Neuronal stem cell (in vitro differentiated cells): ENCODE measurements at places on chromosomes 11 and 22.
A peak's percentile ranks its signal among the peaks of the same experiment; 100 is the strongest.

DNA sequence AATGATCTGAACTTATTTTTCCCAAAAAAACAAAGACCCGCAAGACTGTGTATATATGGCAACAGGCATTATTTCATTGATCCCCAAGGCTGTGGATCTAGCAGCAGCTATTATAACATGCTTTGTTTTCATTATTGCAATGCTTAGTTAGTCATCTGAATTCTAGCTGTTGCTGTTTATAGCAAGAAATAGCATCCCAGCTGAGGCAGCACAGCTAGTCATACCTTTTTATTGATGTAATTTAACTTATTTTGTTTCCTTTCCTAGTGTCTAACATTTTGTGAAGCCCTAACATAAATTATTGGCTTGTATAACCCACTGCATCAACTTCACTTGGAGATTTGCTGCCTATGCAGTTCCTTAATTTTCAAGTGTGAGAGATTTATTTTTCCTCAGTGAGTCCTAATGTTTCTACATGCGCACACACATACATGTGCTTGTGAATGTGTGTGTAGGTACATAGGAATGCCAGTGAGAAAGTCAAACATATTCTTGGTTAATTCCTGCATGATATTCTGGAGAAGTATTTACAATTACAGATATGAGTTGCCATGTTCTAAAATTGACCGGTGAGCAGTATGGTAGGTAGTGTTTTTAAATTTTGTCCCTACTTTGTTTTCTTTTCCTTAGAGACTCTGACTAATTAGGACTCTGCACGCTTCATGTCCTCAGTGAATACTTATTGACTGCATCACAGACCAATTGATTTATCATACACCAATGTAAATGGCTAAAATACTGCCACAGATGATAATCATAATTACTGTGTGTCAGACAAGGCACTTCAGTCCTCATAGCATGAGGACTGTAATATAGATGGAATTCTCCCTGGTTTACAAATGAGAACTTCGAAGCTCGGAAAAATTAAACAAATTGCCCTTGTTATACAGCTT, 119.3 kb downstream of the WNT11 start:
- DNase-seq = no peak

- DNase-seq = no peak
These were observed at the start of gene HEPACAM for GRCh38 chr11:124935548-124936514. TSS of gene HEPACAM (minus strand) at chr11:124936047. CDS start at chr11:124936006, 41 bp downstream.

DNA sequence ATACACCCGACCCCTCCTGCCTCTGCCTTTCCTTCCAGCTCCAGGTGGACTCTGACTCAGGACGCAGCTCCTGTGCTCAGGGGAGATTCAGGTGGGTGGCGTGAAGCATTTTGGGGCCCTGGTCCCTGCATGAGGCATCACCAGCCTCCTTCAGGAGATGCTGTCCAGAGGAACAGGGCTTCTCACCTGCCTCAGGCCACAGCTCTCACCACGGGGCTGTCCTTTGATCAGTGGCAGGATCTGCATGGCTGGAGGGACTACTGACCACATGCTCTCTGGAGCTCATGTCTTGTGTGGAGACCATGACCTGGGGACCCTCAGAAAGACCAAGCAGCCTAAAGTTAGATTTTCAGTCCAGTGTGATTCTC, 58.8 kb downstream of the GGTLC2 start:
- DNase-seq = no peak

- DNase-seq = no peak
These were observed 9.4 kb downstream of the KLHL22 start for GRCh38 chr22:20486229-20486628.

DNA sequence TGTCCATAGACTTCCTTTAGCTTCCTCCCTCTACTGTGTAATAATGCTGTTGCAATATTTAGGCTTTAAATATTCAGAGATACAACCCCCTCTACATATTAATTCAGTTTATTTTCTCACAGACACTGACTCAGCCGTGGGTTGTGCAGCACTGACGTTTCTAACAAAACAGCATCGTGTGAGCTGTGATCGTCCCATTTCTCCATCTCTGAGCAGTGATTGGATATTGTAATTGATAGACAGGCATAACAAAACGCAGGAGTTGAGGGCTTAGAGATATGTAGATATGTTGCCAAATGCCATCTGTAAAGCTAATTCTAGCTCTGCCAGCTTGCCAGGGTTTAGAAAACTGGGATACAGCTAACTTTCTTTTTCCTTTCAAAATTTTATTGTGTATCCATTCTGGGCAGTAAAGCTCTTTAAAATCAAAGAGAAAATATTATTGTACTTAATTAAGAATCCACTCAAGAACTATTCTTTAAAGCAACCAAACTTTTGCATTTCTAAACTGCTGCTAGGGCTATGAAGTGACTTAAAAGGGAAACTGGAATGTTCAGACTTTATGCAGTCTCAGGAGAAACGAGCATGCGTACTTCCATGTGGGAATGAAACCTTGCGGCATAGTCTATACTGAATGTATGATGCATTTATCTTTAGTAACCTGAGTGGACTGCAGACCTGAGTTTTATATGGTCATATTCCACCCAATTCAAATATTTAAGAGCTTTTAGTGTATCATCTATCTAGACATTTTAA, 22.7 kb downstream of the BTBD10 start:
- DNase-seq = no peak

GRCh38 chr11:90732486-90732885, 509.6 kb upstream of the CHORDC1 start:
- DNase-seq = no peak

DNA sequence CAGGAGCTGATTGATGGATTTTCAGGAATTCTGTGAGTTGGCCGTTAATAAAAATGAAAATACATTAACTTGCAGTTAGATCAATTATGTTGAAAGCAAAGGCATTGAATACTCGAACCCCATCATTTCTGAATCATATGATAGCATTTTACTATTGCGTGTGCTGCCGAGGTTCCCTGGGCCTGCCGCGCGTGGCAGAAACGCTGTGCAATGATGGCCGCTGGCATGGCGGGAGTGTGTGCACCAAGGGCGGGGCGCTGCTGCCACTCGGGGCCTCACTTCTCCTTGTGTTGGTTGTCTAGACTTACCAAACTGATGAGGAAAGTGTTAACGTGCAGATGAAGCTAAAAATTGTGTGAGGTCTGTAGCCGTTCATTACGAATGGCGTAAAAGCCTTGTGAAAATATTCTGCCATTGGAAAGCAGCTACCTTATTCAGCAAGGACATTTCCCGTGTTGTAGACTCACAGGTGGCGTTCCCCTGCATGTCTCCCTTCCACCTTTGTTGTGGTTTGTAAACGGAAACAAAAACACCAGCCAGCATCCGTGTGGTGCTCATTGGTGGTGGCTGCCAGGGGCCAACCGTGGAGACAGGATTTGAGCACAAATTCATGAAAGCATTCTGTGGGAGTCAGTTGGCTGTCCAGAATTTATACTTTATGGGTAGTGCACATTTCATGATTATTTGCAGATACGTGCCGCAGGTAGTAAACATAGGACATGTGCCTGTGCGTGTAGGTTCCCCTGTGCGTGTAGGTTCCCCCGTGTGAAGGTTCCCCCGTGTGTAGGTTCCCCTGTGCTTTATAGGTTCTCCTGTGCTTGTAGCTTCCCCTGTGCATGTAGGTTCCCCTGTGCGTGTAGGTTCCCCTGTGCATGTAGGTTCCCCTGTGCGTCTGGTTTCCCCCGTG, 5.9 kb upstream of the GRAMD4 start:
- no peak for DNase-seq

DNA sequence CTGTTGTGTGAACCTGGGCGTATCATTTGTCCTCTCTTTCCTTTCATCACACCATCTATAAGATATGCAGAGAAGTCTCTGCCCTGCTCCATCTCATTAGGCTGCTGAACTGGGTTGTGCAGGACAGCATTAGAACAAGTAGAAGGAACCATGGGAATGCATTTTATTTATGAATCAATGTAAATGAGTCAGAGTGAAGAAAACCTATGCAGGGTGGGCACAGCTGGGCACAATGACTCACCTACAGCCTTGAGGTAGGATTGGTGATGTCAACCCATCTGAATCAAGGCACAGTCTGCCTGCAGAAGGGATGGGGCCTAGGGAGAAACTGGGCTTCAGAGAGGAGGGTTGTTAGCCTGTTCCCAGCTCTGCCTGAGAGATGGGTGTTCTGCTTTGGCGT, 123.4 kb downstream of the CSNK2A3 start:
- no peak for DNase-seq

DNA sequence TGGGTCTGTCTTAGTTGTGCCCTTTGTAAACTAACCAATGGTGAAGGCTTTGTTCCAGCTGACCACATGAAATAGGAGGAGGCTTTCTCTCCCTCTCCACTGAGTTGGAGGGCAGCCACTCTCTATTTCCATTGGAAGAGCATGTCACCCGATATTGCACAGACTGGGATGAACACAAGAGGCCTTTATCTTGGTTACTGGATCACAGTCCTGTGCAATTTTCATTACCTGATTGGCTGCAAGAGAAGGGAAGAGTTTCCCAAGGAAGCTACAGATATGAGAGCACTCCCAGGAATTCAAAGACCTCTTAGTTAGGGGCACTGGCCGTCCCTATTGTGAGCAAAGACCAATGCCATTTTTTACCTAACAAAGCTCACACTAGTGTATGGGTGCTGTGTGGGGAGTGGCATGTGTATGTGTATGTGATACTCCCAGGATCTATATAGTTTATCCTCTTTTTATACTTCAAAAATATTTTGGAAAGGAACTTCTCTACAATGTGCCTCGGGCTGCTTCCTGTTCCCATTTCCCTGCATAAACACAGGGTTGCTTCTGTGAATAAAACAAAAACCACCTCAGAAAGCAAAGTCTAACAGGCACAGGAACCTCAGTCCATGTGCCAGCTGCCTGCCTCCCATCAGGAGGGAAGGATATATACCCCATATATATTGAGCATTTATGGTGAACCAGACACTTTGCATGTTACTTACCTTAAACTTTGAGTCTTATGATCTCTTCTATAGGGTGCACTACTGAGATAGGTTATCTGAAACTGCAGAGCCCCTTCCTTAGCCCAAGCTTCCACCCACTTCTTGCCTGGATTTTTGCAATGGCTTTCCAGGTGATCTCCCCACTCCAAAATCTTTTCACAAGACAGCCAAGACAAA, 126.5 kb downstream of the RASSF10 start:
- DNase-seq = peak; percentile 55

- DNase-seq = no peak
These were observed 136.3 kb downstream of the ARHGAP42 start for GRCh38 chr11:100823360-100823759.

DNA sequence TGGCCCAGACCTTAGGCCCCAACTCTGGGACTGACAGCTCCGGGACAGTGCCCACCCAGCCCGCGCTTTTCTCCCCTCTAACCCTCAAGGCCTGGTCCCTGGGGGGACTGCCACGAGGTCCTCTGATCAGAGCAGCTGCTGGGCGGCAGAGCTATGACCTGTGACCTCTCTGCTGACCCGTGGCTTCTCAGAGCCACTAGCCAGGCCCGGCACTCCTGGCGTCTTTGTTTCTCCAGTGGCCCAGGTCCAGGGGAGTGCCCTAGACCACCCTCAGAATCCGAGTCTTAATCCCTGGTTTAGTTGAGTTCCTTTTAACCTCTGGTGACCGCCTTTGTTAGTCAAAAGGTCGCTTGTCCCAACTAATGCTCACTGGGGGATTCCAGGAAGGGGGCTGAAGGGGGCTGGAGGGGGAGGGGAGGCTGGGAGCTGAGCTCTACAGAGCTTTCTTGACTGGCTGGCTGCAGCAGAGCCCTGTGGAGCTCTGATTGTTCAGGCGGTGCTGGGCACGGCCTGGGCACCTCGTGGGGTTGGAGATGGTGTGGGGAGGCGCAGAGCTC, 1.2 kb downstream of the FBLN1 start:
- DNase-seq = peak; percentile 98
